ENCODE measurements at places on chromosomes 6 and 20. TPM values are rescaled to one million over a fixed set of nuclear protein-coding genes. Genes with fewer than 3 reads are reported as not detected.

Gene EEF1A1
- 20,734 TPM for total RNA-seq

Gene HUS1B
- 0.73 TPM for total RNA-seq

Gene C2
- total RNA-seq, result not detected

Gene RPL10A
- total RNA-seq, result 2,048 TPM

Gene SYCP2
- 0.28 TPM for total RNA-seq

Gene KIF13A
- 88.5 TPM for total RNA-seq

Gene AVP
- total RNA-seq, result not detected

Gene ANGPT4
- not detected for total RNA-seq

Gene MCHR2
- not detected for total RNA-seq

Gene TMEM151B
- total RNA-seq, result 0.11 TPM

Gene WASF1
- total RNA-seq, result 10.2 TPM
